ENCODE measurements at places on chromosomes 2 and 18.
A peak's percentile ranks its signal among the peaks of the same experiment; 100 is the strongest.

GRCh38 chr18:28078849-28079248 is 98.1 kb downstream of the CDH2 start:
- no peak for DNase-seq

GRCh38 chr2:218023636-218024035 is 20.8 kb upstream of the TNS1 start:
- peak; percentile 15 for DNase-seq

DNA sequence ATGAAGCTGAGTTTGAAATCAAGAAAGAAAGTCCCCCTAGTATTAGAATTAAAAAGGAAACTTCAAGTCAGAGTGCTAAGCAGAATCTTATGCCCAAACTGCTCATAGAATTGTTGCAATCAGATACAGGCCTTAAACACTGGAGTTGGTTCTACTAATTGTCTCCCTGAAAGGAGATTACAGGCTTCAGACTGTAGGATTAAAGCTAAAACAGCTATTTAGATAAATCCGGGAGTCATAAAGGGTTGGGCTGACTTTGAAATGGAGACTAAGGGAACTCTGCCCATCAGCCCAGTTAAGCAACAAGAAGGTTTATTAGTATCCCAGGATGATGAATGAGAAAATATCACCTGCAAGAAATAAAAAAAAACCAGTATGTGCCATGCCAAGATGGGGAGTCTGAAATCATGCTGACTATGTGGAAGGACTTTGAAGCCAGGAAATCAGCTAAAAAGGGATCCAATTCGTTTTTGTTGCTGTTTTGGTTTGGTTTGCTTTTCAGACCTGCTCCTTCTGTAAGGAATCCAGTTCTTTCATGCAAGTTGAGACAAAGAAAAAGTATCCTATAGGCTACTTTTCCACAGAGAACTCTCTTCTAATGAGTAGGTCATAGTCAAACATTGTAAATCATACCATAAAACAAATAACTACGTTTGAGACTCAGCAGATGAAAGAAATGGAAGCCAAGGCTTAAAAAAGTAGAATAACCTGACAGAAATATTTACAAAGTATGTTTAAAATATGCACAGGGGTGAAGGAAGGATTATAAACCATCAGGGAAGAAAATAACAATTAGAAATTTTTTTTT is 37.6 kb upstream of the MSTN start:
- no peak for DNase-seq

GRCh38 chr2:7878786-7879482 is 802.9 kb upstream of the ID2 start:
- DNase-seq = no peak

- DNase-seq = no peak
These were observed 84.6 kb downstream of the TMEM163 start for GRCh38 chr2:134634054-134634753.

GRCh38 chr2:69285379-69285894 is 101.6 kb downstream of the GFPT1 start:
- DNase-seq = no peak

DNA sequence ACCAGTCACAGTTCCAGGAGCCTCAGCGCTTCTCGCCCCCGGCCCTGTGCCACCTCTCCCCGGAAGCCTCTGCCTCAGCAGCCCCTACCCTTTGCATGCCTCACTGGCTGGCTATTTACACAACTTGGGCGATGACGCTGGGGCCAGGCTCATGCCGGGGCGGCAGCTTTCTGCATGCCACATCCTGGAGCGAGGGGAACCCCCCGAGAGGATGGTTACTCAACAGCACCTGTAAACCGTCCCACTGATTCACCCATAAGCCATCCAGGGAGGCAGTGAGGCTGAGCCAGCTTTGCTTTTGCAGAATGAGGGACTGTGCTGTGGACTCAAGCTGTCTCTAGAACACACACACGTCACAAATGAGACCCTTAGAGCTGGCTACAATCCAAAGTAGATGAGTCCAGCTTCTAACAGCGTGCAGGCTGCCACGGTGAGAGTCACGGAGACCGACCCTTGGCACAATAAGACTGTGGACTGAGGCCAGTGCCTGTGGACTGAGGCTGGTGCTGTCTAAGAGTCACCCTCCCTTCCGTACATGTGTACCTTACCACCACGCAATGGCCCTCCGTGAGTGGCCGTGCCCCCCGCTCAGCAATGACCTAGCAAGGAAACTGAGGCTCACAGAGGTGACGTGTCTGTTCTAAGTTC is 45.6 kb upstream of the ODC1 start:
- DNase-seq = peak; percentile 51

DNA sequence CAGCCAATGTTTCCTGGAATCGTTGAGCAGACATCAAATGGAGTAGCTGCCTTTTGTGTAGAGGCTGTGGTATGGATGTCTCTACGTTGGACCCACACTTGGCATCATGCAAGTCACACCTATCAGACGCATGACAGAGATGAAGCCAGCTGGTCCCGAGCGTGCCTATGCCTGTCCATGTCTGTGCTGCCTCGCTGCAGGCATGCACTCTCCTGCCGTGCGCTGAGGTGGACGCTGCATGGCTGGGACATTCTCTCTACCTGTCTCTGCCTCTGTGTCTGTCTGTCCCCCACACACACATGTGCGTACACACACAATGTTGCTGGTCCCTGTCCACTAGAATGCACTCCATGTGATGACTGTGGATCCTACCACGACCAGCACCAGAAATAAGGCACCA is 514.2 kb upstream of the MYT1L start:
- DNase-seq = no peak

DNA sequence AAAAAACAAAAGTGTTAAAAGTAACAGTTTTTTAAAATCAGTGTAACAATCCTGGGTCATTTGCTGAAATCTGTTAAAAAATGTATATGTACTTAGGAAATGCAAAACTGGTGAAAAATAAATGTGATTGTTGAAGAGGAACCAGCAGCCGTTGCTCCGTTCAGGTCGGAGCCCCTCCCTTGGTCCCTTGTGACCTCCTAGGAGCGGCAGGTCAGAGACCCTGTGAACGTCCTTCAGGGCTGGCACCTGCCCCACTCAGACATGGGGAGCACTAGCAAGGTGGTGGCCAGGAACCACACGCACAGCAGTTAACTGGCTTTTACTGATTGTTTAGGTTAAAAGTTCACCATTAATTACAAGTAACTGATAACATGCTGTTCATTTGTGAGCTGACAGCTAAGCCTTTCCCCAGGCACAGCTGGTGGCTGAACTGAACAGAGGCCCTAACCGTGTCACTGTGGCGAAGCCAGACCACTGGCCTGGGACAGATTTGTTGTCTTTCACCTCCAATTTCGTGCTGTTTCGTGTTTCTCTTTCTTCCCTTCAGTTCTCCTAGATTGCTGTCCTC is 159.2 kb upstream of the ALKAL2 start:
- no peak for DNase-seq

GRCh38 chr2:23734416-23734815 is 192.5 kb downstream of the ATAD2B start:
- no peak for DNase-seq

All from sciatic nerve (tissue), 2 donors.